Left ventricle myocardium superior (tissue), 1 donor: ENCODE measurements at places on chromosomes 6 and 20. TPM values are rescaled to one million over a fixed set of nuclear protein-coding genes. Genes with fewer than 3 reads are reported as not detected.

TTK gene
- total RNA-seq, result 0.32 TPM

DNA sequence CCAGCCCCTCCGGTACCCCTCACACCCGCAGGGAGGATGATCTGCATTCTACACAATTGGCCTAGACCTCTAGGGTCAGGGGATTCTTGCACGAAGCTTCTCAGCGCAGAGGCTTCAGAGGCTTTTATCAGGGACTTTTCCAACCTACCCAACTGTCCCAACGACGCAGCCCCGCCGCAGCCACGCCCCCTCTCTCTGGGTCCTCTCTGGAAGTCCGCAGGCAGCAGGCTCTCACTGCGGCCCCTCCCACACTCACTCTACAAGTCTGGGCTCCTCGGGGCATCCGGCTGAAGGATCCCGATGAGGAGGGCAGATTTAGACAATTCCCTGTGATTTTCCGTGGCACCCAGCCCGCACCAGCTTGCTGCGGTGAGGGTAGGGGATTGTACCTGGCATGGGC lies 227.7 kb upstream of the RNF24 start:
- DNase-seq, result no peak

LRP11 gene
- 21.5 TPM for total RNA-seq

WFDC12 gene
- total RNA-seq, result not detected

DNA sequence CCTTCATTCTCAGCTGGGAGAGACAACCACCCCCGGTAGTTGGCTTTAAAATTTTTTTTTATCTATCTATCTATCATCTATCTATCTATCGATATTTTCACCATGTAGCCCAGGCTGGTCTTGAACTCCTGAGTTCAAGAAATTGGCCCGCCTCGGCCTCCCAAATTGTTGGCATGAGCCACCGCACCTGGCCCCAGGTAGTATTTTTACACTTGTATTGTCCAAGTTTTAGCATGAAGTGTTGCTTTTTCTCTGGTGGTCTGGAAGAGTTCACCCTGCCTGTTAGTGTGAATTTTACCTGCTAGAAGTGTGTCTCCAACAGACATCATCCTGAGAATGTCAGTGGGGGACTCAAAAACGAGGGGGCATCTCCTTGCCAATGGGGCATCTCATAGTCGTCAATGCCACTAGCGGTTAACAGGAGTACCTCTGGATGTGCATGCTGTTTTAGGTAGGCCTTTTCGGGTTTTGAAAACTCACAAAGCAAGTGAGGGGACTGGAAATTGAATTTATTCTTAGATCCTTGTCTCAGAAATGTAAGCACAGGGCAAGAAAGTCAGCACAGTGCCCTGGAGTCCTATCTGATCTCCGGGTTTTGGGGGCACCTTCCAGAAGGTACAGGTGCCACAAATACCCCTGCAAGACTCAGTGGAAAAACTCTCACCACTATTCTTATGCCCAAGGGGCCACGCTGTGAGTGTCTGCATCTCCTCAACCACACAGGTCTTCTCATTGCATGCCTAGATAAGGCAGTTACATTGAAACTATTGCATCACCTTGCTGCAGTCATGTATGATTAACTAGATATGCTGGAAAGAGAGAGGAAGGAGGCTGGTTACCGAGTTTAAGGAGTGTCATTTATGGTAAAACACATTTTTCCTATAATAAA lies 37.1 kb downstream of the TNFAIP3 start:
- no peak for DNase-seq

GRCh38 chr6:18148304-18149025 lies 6.4 kb downstream of the TPMT start:
- DNase-seq, result no peak
